Naive thymus-derived CD4-positive, alpha-beta T cell (primary cell): ENCODE measurements at places on chromosomes 11 and 22. TPM values are rescaled to one million over a fixed set of nuclear protein-coding genes. Genes with fewer than 3 reads are reported as not detected.
A peak's percentile ranks its signal among the peaks of the same experiment; 100 is the strongest.

DNA sequence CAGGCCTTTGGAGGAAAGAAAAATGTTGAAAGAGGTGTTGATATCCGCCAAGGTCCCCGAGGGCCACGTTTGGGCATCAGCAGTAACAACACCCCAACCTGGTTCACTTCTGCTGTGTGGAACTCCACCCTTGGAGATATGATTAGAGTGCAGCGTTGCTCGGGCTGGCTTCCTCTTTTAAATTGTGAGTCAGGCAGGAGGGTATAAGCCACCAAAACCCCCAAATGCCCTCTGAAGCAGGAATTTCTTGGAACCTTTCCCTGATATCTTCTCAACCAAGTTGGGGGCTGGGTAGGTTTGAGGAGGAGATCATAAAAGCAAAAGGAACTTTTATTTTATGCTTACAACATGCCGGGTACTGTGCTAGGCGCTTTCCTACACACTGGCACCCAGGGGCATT lies 6.4 kb upstream of the C11orf96 start:
- H3K4me3 ChIP-seq, result no peak overlapping the region
- no peaks in the 10 kb centered on the region for H3K27me3 ChIP-seq
- DNase-seq, result no peak
- no peak overlapping the region for H3K27ac ChIP-seq
- no peaks in the 10 kb centered on the region for H3K36me3 ChIP-seq

DNA sequence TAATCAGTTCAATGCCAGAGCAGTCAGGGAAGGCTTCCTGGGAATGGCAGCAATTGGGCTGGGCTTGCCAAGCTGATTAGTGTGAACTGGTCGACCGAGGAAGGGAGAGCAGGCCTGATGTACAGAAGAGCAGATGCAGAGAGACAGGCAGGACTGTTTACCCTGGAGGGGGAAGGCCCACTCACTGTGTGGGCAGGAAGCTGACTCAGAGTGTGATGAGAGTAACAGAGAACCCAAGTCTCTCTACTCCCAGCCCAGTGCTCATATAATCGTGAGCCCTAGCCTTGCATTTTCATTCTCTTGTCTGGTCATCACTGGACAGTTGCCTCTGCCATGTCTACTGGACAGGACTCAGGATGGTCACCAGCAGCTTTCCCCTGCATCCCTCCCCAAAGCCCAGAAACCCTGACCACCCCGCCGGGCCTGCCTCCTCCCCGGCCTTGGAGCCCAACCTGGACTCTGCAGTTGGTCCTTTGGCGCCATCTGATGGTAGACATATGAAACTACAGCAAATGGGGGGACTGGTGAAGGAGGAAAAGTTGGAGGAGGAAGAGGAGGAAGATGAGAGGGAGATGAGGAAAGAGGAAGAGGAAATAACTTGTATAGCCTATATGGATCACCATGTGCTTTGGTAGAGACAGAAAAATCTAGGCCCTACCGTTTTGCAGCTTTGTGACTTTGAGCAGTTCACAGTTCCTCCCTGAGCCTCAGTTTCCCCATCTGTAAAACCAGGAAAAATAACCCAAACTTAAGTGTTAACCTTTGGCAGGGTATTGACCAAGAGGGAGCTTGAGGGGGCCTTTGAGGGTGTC lies 43.4 kb upstream of the PRDM11 start:
- peaks cover 13% of the 10 kb centered on the region for H3K4me1 ChIP-seq
- peak; percentile 69 for DNase-seq
- H3K27ac ChIP-seq, result no peak overlapping the region
- no peaks in the 10 kb centered on the region for H3K27me3 ChIP-seq

The RBMXL2 gene
- not detected in 2 replicates for total RNA-seq

DNA sequence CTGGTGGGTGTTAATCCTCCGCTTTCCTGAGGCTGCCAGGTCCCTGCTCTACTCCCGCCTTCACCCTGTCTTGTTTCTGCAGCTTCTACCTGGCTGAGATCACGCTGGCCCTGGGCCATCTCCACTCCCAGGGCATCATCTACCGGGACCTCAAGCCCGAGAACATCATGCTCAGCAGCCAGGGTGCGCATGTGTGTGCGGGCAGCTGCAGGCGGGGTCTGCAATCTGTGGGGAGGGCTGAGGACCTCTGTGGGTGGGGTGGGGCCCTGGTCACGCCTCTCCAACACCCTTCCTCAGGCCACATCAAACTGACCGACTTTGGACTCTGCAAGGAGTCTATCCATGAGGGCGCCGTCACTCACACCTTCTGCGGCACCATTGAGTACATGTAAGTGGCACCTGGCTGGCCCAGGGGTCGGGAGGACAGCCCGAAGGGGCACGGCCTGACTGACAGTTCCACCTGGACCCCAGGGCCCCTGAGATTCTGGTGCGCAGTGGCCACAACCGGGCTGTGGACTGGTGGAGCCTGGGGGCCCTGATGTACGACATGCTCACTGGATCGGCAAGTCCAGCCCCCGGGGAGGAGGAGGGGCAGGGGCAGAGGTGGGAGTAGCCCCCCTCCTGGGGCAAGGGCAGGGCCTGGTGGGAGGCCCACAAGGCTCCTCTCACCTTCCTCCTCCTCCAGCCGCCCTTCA lies 4.5 kb downstream of the RPS6KB2 start:
- H3K36me3 ChIP-seq, result peaks cover 19% of the 10 kb centered on the region

The NUMA1 gene
- 226 TPM for total RNA-seq

- DNase-seq, result no peak
- H3K4me1 ChIP-seq, result peaks cover 18% of the 10 kb centered on the region
- H3K4me3 ChIP-seq, result peak overlapping the region; percentile 96
These were observed 1.0 kb upstream of the TANGO2 start for GRCh38 chr22:20019661-20020532.

The TRIM6 gene
- not detected for total RNA-seq

- H3K4me1 ChIP-seq, result no peaks in the 10 kb centered on the region
- H3K36me3 ChIP-seq, result no peaks in the 10 kb centered on the region
- no peaks in the 10 kb centered on the region for H3K27me3 ChIP-seq
- no peak overlapping the region for H3K4me3 ChIP-seq
- no peak overlapping the region for H3K27ac ChIP-seq
These were observed 812.2 kb downstream of the JRKL start for GRCh38 chr11:97201743-97202612.

- no peak overlapping the region for H3K27ac ChIP-seq
- no peaks in the 10 kb centered on the region for H3K4me1 ChIP-seq
- no peak for DNase-seq
These were observed 60.9 kb upstream of the EIF3D start for GRCh38 chr22:36589856-36590255.

DNA sequence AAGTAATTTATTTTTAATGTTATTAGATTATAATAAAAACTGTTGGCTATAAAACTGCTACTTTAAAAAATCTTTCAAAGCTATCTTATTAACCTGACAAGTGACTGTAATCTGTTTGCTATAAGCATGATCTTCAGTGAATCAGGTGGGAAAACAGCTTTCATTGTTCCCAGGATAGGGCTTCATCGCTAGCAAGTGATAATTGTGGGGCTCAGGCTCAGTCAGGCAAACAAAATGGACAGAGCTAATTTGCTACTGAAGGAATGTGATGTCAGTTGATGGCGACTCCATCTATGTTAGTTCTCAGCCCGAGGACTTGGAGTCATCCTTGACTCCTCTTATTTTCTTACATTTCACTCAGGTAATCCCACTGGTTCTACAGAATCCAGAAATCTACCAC lies 125.0 kb downstream of the RASSF10 start:
- H3K4me3 ChIP-seq, result no peak overlapping the region
- H3K4me1 ChIP-seq, result no peaks in the 10 kb centered on the region

- peaks cover 13% of the 10 kb centered on the region for H3K4me1 ChIP-seq
- no peak for DNase-seq
- no peaks in the 10 kb centered on the region for H3K27me3 ChIP-seq
- peaks cover under 1% of the 10 kb centered on the region for H3K36me3 ChIP-seq
- H3K4me3 ChIP-seq, result no peak overlapping the region
These were observed 12.5 kb upstream of the MICALL1 start for GRCh38 chr22:37893583-37893983.

The IFTAP gene
- total RNA-seq, result 1.3 and 1.7 TPM in 2 replicates

DNA sequence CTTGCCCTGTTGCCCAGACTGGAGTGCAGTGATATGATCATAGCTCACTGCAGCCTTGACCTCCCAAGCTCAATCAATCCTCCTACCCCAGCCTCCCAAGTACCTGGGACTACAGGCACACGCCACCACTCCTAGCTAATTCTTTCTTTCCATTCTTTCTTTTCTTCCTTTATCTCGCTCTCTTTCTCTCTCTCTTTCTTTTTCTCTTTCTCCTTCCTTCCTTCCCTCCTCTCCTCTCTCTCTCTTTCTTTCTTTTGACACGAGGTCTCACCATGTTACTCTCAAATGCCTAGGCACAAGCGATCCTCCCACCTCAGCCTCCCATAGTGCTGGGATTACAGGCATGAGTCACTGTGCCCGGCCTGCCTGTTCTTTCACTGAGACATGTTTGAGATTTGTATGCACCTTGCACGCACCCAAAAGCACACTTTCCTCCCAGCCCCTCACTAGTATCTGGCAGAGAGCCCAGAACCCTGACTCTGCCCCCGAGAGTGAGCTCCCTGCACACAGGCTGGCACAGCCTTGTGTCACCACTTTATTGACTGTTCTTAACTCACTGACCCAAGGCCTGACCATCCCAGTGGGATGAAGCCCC lies 56.8 kb downstream of the CD6 start:
- H3K4me3 ChIP-seq, result peak overlapping the region; percentile 30
- no peak for DNase-seq
- no peaks in the 10 kb centered on the region for H3K36me3 ChIP-seq
- H3K27ac ChIP-seq, result peak overlapping the region; percentile 76
- H3K27me3 ChIP-seq, result no peaks in the 10 kb centered on the region

- no peaks in the 10 kb centered on the region for H3K27me3 ChIP-seq
- H3K4me3 ChIP-seq, result no peak overlapping the region
- no peak overlapping the region for H3K27ac ChIP-seq
- no peaks in the 10 kb centered on the region for H3K36me3 ChIP-seq
These were observed 5.4 kb downstream of the SLC35E4 start for GRCh38 chr22:30640839-30641430.

The RHOD gene
- not detected for total RNA-seq

DNA sequence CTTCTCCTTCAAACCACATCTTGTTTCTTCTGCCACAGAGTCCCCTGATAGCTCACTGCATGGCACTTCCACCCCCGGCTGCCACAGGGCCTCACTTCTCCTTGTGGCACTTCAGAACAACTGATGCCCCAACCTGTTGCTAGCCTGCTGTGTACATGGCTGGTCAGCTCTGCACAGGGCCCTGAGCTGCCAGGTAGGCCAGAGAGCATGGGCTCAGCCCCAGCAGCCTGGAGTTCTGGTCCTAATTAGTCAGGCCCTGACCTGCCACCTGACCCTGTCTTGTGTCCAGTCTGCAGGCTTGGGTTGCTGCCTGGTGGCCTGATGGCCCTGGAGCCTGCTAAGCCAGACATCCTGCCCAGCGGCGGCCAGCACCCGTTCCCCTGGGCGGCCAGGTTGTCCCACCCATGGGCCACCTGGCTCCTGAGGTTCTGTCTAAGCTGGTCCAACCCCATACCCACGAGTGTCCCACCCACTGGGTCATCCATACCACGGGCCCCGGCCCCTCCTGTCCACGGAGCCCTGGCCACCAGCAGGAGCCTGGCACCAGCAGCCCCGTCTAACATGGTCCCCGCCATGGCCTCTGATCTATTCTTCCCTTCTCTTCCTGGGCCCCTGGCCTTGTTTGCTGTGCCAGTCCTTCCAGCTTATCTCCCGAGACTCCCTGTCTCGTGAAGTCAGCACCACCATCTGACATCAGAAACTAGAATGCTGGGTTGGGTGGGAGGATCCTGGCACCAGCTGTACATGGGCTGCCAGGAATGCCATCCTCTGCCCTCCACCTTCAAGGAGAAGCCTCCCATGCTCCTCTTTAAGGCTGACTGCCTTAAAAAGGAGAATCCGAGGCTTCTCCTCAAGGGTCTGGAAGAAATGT lies 3.1 kb upstream of the CERK start:
- H3K4me3 ChIP-seq, result no peak overlapping the region
- DNase-seq, result no peak
- no peaks in the 10 kb centered on the region for H3K27me3 ChIP-seq
- peaks cover 19% of the 10 kb centered on the region for H3K4me1 ChIP-seq
- H3K27ac ChIP-seq, result no peak overlapping the region

- no peak overlapping the region for H3K27ac ChIP-seq
- no peaks in the 10 kb centered on the region for H3K4me1 ChIP-seq
- H3K27me3 ChIP-seq, result no peaks in the 10 kb centered on the region
- H3K4me3 ChIP-seq, result no peak overlapping the region
These were observed 3.6 kb downstream of the MMP1 start for GRCh38 chr11:102794382-102794781.

The PKDREJ gene
- not detected for total RNA-seq

DNA sequence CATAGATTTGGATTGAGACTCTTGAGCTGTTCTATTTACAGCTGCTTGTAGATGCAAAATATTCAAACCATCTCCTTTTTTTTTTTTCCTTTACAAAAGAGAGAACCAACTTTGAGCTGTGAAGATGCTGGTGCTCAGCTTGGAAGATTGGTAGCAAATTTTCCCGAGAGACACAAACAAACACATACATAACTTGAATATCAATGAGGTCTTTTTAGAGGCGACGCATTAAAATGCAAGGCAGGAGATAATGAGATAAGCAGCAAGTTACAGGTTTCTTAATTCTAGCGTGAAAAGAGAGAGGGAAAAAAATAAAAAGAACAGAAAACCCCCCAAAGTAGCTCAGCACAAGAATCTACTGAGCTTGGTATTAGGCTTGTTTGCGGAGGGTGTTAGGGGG lies 247.0 kb upstream of the SORL1-AS1 start:
- no peaks in the 10 kb centered on the region for H3K36me3 ChIP-seq
- no peaks in the 10 kb centered on the region for H3K4me1 ChIP-seq
- no peak for DNase-seq
- no peaks in the 10 kb centered on the region for H3K27me3 ChIP-seq

GRCh38 chr11:11215944-11216343 lies 137.1 kb downstream of the CSNK2A3 start:
- H3K27me3 ChIP-seq, result no peaks in the 10 kb centered on the region
- H3K27ac ChIP-seq, result no peak overlapping the region
- no peaks in the 10 kb centered on the region for H3K36me3 ChIP-seq

The LIF gene
- not detected for total RNA-seq

The EMID1 gene
- total RNA-seq, result 2.0 TPM

- no peak for DNase-seq
- no peaks in the 10 kb centered on the region for H3K36me3 ChIP-seq
- H3K27ac ChIP-seq, result no peak overlapping the region
- H3K4me1 ChIP-seq, result no peaks in the 10 kb centered on the region
- no peak overlapping the region for H3K4me3 ChIP-seq
- no peaks in the 10 kb centered on the region for H3K27me3 ChIP-seq
These were observed 181.4 kb downstream of the DBX1 start for GRCh38 chr11:19978668-19979518.

DNA sequence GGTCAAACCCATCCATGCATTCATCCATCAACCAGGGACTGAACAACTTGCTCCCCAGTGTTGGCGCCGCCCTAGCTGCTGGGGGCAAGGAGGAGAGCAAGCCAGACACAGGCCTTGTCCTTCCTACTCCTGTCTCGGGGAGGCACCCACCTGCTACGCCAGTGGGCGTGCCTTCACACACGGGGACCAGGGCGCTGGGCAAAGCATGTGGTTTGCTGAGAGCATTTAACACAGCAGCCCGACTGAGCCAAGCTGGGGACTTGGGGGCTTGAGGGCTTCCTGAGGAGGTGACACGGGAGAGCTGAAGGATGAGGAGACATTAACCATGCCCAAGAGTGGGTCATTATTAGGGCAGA lies 30.6 kb downstream of the CACNA1I start:
- H3K4me1 ChIP-seq, result peaks cover 3% of the 10 kb centered on the region
- no peak overlapping the region for H3K4me3 ChIP-seq
- H3K27ac ChIP-seq, result no peak overlapping the region
- DNase-seq, result no peak

The B3GAT1 gene
- total RNA-seq, result 0.42 TPM
